ENCODE measurements at places on chromosomes 16 and 17.

DNA sequence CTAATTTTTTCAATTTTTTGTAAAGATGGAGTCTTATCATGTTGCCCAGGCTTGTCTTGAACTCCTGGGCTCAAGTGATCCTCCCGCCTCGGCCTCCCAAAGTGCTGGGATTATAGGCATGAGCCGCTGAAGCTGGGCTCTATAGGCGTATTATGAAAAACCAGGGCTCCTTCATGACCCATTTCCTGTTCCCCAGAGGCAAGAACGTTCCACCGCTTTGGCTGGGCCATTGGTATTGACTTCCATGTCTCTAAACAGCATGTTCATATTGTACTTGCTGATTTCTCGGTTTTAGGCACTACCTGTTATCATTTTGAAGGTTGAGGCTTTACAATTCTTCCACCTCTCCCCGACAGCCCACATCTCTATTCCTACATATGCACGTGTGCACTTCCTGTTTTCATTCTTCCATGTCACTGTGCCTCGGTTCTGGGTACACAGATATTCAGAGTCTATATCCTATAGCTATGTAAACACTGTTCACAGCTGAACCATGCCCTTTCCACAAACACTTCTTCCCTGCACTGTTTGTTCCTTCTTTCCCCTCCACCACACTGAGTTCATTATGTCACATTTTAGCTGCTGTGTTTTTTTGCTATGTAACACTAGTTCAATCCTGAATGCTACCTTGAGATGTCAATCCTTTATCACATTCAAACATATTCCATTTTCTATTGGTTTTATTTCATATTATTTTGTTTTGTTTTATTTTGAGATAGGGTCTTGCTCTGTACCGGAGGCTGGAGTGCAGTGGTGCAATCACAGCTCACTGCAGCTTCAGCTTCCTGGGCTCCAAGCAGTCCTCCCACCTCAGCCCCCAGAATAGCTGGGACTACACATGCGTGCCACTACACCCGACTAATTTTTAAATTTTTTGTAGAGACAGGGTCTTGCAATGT is 16.8 kb upstream of the MAPK3 start:
- DNase-seq = no peak

GRCh38 chr17:59641799-59642484 is 22.2 kb downstream of the CLTC start:
- no peak for DNase-seq

DNA sequence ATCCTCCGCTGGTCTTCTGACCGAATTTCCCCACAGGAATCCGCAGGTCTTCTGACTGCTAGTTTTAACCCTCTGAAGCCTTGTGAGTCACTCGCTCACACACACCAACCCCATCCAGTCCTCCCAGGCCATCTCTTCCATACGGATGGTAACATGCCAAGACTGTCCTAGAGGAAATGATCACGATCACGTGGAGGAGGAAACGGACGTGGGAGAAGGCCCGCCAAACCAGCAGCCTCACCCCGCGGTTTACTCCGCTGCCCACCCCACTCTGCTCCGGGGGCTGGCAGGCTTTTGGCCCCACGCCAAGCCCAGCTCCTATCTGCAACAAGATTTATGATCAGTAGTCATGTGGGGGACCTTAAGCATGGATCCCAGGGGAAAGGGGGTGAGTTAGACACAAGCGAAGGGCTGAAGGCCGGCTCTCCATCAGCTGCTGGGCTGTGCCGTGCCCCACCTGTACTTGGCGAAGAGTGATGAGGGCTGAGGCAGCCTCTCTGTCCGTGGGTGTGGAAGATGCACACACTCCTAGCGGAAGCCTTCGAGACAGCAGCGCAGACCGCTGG is 1.5 kb upstream of the FAAP100 start:
- DNase-seq = no peak

DNA sequence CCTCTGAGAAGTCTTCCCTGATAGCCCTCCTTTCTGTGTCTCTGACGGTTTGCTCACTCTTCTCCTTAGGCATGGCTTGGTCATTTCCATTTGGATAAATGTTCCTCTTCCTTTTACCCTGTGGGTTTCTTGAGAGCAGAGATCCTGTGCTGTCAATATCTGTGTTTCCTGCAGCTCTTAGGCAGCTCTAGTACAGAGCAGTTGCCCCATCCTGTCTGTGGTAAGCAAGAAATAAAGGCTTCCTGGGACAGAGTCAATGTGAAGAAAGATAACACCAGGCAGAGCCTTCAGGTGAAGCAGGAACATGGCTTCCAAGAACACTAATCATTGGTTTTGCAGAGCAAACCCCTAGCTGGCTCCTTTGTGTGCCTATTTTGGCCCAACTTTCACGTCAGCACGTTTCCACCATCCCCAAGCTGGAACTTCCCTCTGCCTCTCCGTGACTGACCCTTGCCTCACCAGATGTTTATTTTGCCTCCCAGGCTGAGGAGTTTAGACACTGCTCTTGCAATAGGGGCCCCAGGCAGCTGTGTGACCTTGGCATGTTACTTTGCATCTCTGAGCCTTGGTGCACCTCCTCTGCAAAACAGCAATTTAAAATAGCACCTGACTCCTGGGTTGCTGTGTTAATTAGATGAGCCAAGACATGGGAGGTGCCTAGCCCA is 49.6 kb upstream of the SIAH1 start:
- DNase-seq = no peak

- DNase-seq = no peak
Measured at GRCh38 chr17:66605541-66605940, 229.4 kb upstream of the CACNG5 start.

- peak; percentile 67 for DNase-seq
Measured at GRCh38 chr16:80526418-80527061, 14.3 kb upstream of the DYNLRB2 start.

DNA sequence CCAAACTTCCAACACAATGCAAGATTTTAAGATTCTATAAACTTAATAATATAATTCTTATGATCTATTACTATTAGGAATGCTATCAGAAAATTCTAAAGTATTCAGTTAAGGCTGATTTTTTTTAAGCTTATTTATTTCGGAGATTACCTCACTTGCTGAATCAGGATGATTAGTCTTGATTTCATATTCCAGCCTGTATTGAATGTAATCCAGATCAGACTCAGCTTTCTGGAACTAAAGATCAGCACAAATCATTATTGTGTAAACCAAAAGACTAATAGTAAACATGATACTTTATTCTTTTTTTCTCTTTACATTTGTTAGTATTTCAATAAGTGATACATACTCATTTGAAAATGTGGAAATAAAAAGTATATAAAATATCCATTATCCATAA is 23.9 kb downstream of the SKA2 start:
- no peak for DNase-seq

DNA sequence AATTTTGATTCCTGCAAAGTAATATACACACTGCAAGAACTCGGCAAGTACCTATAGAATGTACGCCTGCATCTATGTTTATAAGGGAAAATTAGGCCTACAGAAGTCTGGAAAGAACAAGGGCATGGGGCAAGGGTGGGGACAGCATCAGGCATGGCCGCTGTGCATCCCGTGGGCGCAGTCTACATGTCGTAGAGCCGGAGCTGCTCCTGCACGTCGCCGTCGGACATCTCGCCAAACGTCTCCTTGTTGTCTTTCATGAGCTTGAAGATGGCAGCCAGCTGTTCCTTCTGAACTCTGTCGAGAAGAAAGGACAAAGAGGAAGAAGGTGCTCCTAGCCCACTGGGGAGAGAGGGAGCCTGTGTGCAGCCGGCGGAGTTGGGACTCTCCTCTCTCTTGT is 33.4 kb downstream of the MXRA7 start:
- no peak for DNase-seq

GRCh38 chr17:77508047-77508715 is 367.4 kb downstream of the SEC14L1 start:
- DNase-seq = no peak

- DNase-seq = no peak
Measured at GRCh38 chr17:27666831-27667560, 36.0 kb downstream of the LGALS9 start.

- DNase-seq = no peak
Measured at GRCh38 chr16:29809850-29810698, 1.9 kb upstream of the PRRT2 start.

DNA sequence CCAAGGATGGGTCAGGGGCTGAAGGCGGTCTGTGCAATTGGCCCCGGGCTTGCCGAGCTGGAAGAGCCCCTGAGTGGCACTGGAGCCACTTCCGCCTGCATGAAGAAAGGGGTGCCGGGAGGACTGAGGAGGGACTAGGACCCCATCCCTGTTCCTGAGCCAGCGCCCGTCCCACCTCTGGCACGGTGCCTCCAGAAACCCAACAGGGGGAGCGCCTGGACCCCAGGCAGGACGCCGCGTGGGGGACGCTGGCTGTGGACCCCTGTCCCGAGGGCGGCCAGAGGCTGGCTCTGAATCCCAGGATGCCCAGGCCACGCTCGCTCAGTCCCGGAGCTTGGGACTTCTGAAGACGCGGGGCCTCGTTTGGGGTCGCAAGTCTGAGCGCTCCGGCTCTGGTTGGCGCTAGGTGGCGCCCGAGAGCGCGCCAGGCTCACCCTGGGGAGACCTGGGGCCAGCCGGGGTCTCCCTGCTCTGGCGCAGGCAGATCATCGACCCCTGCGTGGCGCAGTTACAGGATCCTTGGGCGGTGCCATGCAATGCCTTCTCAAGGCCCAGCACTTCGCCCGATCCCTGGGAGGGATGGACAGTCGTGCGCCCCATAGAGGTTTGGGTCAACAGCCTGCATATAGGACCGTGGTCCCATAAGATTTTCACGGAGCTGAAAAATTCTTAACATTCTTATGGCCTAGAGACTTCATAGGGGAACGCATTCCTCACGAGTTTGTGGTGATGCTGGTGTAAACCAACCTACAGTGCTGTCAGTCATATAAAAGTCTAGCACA is 58.5 kb upstream of the CREBBP start:
- peak; percentile 68 for DNase-seq

GRCh38 chr16:27822529-27822928 is 241.0 kb downstream of the GSG1L start:
- no peak for DNase-seq

DNA sequence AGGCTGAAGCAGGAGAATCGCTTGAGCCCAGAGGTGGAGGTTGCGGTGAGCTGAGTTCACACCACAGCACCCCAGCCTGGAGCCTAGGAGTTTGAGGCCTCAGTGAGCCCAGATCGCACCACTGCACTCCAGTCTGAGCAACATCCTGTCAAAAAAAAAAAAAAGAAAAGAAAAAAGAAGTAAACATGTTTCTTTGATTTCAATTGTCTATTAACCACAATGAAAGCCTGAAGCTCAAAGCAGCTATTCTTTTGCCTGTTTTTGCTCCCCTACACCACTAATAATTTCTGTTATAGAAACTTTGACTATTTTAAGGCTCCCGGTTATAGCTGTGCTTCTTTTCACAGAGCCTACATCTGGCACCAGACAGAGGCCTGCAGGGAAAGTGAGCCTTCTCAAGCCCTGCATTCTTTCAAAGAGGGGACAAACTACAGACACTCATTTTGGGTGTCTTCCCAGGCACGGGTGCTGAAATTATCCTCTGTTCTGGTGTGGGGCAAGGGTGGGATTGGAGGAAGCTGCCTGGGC is 14.2 kb upstream of the SLC52A1 start:
- no peak for DNase-seq

DNA sequence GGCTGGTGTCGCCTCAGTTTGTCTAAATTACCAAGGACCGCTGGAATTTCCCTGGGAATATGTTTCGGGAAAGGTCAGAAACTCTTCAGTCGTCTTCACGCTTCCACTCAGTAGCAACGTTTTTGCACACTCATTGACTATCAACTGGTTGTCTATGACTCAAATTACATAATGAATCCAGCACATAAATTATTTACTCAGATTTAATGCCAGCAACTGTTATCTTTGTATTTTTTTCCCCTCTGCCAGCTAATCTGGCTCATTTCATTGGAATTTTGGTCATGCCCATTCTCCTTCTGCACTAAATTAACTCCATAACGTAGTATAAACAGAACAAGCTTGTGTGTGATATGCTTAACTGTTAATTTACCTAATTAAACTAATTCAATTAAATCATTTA is 372.7 kb upstream of the ZFHX3 start:
- no peak for DNase-seq

DNA sequence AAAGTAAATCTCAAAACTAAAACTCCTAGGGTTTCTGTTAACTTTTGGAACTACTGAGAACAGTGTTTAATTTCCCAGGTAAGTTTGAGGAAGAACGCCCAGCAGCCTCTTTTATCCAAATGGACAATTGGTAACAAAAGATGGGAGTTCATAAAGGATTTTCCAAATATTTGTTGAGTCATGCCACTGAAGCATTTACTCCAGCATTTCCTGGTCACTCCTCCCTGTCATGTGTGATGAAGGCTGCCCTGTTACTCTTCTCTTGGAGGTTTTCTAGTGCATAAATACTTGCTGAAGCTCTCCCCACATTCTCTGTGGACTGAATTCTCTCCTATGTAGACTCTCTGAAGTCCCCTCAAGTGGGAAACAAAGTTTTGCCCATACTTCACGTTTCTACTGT is 16.5 kb downstream of the ZNF75A start:
- no peak for DNase-seq

DNA sequence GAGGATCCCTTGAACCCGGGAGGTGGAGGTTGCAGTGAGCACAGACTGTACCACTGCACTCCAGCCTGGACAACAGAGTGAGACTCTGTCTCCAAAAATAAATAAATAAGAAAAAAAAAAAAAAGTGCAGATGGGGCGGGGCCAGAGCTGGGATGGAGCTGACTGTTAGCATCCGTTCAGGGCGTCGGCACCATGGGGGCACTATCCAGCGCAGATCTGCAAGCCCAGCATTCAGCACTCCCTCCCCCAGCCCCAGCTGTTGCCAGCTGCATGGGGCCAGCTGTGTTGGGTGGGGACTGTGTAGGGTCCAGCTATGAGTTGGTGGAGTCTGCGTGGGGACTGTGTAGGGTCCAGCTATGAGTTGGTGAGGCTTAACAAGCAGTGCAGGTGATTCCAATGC is 13.3 kb downstream of the GPRC5C start:
- no peak for DNase-seq

GRCh38 chr17:79798299-79799173 is 1.7 kb upstream of the CBX8 start:
- no peak for DNase-seq

- no peak for DNase-seq
Measured at GRCh38 chr17:48752399-48753288, 24.1 kb upstream of the HOXB13 start.

- no peak for DNase-seq
Measured at GRCh38 chr17:49616086-49616485, 40.4 kb downstream of the NXPH3 start.

GRCh38 chr16:9060225-9060624 is 31.2 kb upstream of the HAPSTR1 start:
- no peak for DNase-seq

GRCh38 chr17:45132572-45133463 is 503 bp upstream of the PLCD3 start:
- peak; percentile 75 for DNase-seq

- DNase-seq = no peak
Measured at GRCh38 chr17:6306820-6307219, 128.1 kb downstream of the AIPL1 start.

GRCh38 chr17:72634621-72635020 is 457.9 kb downstream of the SLC39A11 start:
- DNase-seq = no peak

All from neuronal stem cell (in vitro differentiated cells).